ENCODE measurements at places on chromosomes 3 and 15. TPM values are rescaled to one million over a fixed set of nuclear protein-coding genes. Genes with fewer than 3 reads are reported as not detected.

Gene CCR3
- polyA plus RNA-seq = not detected

Gene IGSF11
- polyA plus RNA-seq = 1.2 TPM

Gene MCF2L2
- 9.3 TPM for polyA plus RNA-seq

Gene STRA6
- 11.9 TPM for polyA plus RNA-seq

Gene MAP3K13
- 33.8 TPM for polyA plus RNA-seq

Gene TOPAZ1
- not detected for polyA plus RNA-seq

Gene DAPK2
- polyA plus RNA-seq = 0.18 TPM

Gene TMOD3
- 10.5 TPM for polyA plus RNA-seq

Gene B2M
- polyA plus RNA-seq = 15.6 TPM

Gene COX5A
- 155 TPM for polyA plus RNA-seq

Gene CHP1
- 24.0 TPM for polyA plus RNA-seq

Gene FRMD5
- polyA plus RNA-seq = 25.8 TPM

Gene TRIM42
- polyA plus RNA-seq = not detected

Gene TLR9
- not detected for polyA plus RNA-seq

Gene FSIP1
- 3.8 TPM for polyA plus RNA-seq

Measured in neural cell (in vitro differentiated cells).